ENCODE measurements at places on chromosomes 4 and X.

DNA sequence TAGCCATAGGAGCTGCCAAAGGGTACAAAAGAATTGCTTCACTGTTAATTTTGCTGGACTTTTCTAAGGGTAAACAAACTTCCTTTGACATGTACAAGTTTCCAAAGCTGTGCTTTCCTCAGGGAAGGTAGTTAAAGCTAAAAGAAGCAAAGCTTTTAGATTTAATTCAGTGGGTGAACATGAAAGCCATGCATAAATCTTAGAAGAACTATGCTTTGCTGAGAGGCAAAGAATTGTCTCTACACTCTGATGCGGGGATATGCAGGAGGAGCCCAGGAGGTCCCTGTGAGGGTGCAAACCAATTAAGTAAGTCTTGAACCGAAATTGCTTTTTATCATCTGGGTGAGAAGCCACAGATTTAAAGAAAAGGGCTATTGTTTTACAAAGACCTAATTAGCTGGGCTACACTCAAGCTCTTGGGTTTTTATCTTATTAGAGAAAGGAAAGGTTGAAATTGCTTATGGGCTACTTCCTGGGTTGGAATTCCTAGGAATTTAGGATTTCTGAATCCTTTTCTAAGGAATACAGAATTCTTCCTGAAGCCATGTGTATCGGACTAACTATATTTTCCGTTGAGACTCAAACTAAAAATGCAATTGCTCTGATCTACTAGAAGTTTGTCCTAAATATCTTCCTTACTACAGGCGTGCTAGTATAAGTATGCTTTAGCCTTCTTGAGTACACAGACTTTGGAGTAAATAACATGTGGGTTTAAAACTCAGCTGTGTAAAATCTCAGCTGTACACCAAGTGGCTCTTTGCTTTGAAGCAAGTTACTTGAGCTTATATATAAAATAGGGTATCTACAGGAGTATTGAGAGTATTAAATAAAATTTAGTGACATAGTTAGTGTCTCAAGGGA lies 188.4 kb upstream of the ANK2 start:
- peak; percentile 7 for DNase-seq
- no peak overlapping the region for H3K4me3 ChIP-seq
- no peak overlapping the region for H3K27ac ChIP-seq
- H3K36me3 ChIP-seq, result no peaks in the 10 kb centered on the region

GRCh38 chrX:45428831-45429230 lies 228.2 kb upstream of the DIPK2B start:
- no peak overlapping the region for H3K4me3 ChIP-seq
- H3K27me3 ChIP-seq, result no peaks in the 10 kb centered on the region
- H3K27ac ChIP-seq, result no peak overlapping the region
- H3K36me3 ChIP-seq, result no peaks in the 10 kb centered on the region
- no peaks in the 10 kb centered on the region for H3K4me1 ChIP-seq
- DNase-seq, result no peak

- no peak for DNase-seq
- H3K4me1 ChIP-seq, result no peaks in the 10 kb centered on the region
- no peak overlapping the region for H3K4me3 ChIP-seq
- no peaks in the 10 kb centered on the region for H3K36me3 ChIP-seq
Observed at GRCh38 chr4:38565271-38566199, 98.5 kb upstream of the KLF3 start.

DNA sequence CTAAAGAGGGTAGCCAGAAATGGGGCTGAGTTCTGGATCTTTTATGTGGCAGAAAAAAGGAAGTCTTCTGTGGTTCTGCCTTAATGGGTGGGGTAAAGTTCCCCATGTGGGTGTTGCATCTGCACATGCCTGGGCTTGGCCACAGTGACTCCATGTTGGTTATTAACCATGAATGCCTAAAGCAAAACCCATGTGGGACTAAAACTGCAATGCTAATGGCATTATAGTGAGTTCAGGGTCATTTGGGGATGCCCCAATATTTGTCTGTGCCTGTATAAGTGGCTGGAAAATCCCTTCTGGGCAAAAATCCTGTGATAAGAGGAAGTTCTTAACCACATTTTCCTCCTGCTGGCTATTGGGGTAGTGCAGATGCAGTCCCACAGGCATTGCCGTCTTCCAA lies 857.4 kb downstream of the FAT4 start:
- H3K27ac ChIP-seq, result no peak overlapping the region
- H3K4me1 ChIP-seq, result no peaks in the 10 kb centered on the region
- H3K27me3 ChIP-seq, result no peaks in the 10 kb centered on the region
- no peak for DNase-seq

GRCh38 chrX:152881289-152881688 lies 16.6 kb upstream of the ZNF185 start:
- H3K27ac ChIP-seq, result no peak overlapping the region
- no peak overlapping the region for H3K4me3 ChIP-seq
- H3K4me1 ChIP-seq, result no peaks in the 10 kb centered on the region
- H3K27me3 ChIP-seq, result no peaks in the 10 kb centered on the region
- H3K36me3 ChIP-seq, result no peaks in the 10 kb centered on the region

DNA sequence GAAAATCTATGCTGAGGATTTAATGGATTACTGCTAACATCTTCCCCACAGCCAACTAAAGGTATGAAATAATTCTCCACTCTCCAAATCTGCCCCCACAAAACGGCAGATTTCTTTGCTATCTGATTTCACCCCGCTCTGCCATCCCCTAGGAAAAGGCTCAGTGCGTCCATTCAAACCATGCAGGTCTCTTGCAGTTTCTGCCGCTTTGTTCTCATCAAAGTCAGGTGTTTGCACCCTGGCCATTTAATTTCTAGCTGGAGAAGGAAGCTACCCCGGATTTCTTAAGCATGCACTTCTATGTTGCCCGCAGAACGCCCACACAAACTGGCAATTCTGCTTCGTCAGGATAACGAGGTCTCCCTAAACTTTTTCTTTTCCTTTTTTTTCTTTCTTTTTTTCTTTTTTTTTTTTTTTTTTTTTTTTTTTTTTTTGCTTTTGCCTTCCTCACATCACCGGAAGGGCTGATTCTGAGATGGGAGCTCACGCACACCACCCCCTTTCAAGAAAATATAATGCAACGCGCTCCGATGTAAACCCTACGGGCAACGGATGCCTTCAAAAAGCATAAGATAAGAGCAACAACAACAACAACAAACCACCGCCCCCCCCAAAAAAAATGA lies 3.3 kb downstream of the NLGN4X start:
- no peak overlapping the region for H3K4me3 ChIP-seq
- no peaks in the 10 kb centered on the region for H3K4me1 ChIP-seq
- peak; percentile 12 for DNase-seq
- H3K36me3 ChIP-seq, result no peaks in the 10 kb centered on the region
- no peak overlapping the region for H3K27ac ChIP-seq

Measured in kidney (tissue), 22 donors.